Cortex of kidney (tissue), 1 donor: ENCODE measurements at places on chromosomes 1 and 21.

DNA sequence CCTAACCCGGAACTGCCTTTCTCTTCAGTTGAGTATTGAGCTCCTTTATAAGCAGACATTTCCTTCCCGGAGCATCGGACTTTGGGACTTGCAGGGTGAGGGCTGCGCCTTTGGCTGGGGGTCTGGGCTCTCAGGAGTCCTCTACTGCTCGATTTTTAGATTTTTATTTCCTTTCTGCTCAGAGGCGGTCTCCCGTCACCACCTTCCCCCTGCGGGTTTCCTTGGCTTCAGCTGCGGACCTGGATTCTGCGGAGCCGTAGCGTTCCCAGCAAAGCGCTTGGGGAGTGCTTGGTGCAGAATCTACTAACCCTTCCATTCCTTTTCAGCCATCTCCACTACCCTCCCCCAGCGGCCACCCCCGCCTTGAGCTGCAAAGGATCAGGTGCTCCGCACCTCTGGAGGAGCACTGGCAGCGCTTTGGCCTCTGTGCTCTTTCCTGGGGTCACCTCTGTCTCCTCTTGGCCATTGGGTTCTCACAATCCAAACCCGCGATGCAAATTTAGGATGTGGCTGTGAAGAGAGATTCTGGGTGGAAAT lies 3.7 kb downstream of the OLIG2 start:
- no peak for DNase-seq

GRCh38 chr1:24875257-24875656 lies 54.8 kb downstream of the RUNX3 start:
- no peak for DNase-seq

- DNase-seq = no peak
Observed at GRCh38 chr1:40432644-40433390, 17.5 kb upstream of the ZFP69B start.

DNA sequence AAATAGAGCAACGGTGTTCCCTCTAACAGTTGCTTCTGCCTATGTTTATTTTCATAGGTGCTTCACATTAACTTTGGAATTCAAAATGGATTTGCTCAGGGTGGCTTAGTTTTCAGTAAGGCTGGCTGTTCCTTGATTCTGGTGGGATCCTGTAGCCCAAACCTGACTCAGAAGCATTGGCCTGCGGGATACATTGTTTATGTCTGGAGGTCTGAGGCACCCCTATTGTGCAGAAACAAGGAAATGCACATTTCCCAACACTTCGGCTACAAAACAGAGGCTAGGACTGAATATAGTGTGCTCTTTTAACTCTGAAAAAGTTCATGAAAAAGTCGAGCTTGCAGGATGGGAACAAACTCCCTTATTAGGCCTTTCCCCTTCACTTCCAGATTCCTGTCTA lies 133.8 kb upstream of the F3 start:
- DNase-seq = no peak

GRCh38 chr1:62269851-62270495 lies 49.3 kb downstream of the KANK4 start:
- no peak for DNase-seq

GRCh38 chr21:27741736-27742135 lies 774.8 kb upstream of the ADAMTS5 start:
- DNase-seq = no peak

- no peak for DNase-seq
Observed at GRCh38 chr1:1352786-1353388, 3.7 kb upstream of the DVL1 start.

GRCh38 chr1:58857680-58858673 lies 74.1 kb upstream of the JUN start:
- no peak for DNase-seq

GRCh38 chr1:11311816-11312755 lies 39.1 kb downstream of the UBIAD1 start:
- DNase-seq = no peak

DNA sequence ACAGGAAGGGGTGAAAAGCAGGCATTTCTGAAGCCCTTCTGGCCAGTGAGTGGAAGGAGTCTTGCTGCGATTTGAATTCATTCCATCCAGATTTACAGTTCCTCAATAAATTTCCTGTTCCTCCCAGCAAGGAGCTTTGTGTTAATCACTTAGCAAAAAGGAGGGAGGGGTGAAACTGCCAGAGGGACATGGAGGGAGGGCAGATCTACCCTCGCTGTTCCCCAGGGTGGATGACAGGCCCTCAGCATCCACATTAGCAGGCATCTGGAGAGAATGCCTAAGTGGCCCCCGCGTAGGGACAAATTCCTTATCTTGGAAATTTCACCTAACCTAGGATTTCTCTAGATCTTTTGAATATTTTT lies 1.2 kb downstream of the ETV3 start:
- DNase-seq = no peak

GRCh38 chr21:45768011-45768739 lies 124.7 kb downstream of the PCBP3 start:
- no peak for DNase-seq

GRCh38 chr21:30240661-30241060 lies 24.8 kb upstream of the CLDN8 start:
- no peak for DNase-seq

GRCh38 chr1:29939079-29939478 lies 702.8 kb downstream of the PTPRU start:
- DNase-seq = no peak

DNA sequence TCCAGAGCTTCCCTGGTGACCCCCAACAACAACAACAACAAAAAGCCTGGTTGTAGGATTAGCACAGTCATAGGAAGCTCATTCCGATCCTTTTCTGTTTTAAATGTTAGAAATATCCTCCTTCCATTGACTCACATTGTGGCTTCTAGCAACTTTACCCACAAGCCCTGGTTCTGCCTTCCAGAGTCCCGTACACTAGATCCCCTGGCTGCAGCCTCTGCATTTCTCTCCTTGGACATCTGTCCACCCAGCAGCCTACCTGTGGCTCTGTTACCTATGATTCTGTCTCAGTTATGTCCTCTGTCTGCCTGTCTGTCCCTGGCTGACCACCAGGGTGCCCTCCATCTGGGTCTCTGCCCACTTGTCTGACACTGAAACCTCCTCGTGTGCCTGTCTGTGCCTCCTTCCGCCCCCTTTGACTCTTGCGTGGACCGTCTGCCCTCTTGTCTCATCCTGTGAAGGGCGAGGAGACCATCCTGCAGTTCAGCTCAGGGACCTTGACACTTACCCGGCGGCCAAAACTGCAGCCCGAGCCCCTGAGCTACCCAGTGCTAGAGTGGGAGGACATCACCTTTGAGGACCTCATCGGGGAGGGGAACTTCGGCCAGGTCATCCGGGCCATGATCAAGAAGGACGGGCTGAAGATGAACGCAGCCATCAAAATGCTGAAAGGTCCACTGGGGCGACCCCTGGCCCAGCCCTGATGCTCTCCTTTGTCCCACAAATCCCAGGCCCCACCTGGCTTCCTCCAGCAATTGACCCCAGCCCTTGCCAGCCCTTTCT lies 16.1 kb downstream of the TIE1 start:
- DNase-seq = no peak

DNA sequence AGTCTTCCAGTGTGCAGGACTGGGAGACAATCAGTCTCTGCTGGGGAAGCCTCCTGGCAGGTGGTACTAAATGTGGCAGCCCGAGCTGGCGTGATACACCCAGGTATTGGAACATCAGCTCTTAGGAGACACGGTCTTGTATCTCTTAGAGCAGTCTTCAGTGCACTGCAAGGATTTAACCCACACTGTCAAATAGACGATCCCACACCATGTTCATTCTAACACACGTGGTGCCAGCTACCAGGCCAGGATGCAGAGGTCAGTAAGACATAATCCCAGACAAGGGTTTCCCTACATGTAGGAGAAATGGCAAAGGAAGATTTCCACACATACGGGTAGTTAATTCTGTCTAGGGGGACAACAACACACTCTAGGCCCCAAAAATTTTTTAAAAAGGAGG lies 8.7 kb downstream of the TRIM11 start:
- no peak for DNase-seq

- no peak for DNase-seq
Observed at GRCh38 chr1:1336446-1336845, 5.4 kb downstream of the TAS1R3 start.

GRCh38 chr21:44517175-44517899 lies 22.7 kb downstream of the KRTAP10-1 start:
- DNase-seq = no peak

DNA sequence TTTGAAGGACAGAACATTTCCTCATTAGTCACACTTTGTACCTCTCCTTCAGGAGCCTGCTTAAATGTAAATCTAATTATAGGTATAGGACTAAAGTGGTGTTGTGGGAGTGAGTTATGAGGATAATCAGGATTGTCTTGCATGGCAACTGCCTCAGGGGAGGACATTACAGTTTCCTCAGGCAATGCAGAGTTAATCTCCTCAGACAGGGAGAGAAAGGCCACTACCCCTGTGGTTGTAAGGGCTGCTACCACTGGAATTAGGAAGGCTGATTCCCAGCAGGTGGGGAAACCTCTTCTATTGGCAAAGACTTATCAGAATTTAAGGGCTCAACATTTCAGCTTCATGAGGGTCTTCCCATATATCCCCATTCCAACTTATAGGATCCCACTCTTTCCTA lies 286.8 kb upstream of the PBX1 start:
- DNase-seq = no peak

- DNase-seq = no peak
Observed at GRCh38 chr1:32138965-32139364, 31.1 kb downstream of the KPNA6 start.

DNA sequence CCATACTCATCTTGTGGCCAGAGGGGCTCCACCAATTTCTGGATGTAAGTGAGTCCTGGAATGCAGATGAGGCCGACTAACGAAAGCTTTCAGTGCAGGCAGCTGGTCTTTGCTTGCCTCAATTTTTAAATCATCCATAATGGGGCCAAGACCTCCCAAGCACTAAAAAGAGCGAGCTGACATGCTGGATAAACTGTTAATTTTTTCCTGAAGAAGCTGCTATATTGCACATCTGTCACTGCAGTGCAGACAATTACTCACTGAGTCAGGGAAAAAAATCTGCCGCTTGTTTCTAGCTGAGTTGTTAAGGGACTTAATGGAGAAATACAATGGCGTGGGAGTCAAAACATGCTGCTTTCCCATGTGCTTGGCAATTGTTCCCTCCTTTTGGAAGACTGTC lies 205.5 kb downstream of the GPATCH2 start:
- no peak for DNase-seq

DNA sequence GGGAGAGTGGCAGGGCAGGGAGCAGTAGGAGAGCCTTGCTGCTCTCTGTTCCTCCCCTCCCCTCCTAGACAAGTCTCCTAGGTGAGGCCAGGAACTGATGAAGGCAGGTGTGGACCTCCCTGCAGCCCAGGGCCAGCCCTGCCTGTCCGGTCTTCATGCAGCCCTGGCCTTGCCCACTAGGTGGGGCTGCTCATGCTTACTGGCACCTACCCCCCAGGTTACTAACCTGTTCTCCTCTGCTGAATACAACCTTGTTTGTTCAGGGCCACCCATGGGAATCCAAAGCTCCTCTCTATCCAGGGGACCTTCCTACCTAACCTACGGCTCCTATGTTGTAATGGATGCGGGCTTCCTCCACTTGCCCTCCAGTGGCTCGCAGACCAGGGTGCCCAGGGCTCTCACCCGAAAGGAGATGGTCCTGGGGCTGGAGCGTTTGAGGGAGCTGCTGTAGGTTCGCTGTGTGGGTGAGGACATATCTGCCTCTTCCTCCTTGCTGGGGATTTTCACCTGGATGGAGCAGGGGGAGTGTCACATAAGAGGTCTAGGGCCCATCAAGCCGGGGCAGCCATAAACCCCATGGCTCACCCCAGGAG lies 7.9 kb upstream of the TNNT2 start:
- DNase-seq = no peak

GRCh38 chr1:92485381-92486250 lies 1.1 kb downstream of the GFI1 start:
- no peak for DNase-seq

DNA sequence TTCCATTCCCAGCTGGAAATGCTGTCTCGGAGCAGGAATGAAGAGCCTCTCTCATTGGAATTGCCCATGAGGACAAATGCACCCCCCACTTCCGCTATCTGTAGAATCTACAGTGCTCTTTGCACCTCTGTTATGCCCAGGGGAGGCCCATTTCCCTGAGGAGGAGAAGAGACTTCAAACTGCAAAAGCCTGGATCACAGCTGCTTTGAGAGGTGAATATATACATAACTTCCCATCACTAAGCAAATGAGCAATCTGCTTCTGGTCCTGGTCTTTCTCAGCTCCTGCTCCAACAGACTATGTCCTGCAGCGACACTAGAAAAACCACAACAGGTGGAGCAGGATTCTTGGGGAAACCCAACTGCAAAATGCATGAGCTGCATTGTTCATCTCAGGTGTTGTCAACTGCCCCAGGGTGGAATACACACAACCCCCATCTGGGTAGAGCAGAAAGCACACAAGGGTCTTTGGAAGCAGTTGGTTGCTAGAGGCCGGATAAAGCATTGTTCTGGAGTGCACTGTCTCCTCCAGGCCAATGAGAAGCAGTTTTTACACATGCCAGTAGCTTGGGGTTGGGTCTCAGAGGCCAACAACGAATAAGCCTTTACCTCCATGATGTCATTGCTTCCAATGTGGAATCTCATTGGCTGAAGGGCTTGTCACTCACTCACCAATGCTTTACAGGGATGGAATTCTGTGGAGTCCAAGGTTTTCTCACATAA lies 67.7 kb upstream of the RAB4A start:
- no peak for DNase-seq

GRCh38 chr1:37764888-37765441 lies at the start of gene EPHA10:
Gene EPHA10 (minus strand): TSS chr1:37765120. CDS start chr1:37765066, 54 bp downstream.
- DNase-seq = no peak

- DNase-seq = no peak
Observed at GRCh38 chr1:225849925-225850324, 32.3 kb downstream of the TMEM63A start.

- no peak for DNase-seq
Observed at GRCh38 chr1:204477036-204477740, 17.4 kb downstream of the PIK3C2B start.

DNA sequence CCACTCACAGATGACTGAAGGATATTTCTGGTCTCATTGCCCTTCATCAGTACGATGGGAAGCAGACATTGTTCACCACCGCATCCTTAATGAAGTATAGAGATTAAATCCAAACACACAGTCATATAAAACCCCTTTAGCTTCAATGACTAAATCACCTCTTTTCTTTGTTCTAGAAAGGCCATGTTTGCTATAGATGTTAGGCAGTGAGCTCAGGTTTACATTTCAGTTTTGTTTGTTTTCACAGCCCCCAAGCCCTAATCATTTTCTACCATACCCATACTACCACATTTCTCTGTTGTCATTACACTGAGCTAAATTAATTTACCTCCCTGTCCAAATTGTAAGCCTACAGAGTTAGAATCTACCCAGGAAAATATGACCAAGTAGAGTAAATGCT lies 385.1 kb downstream of the NTNG1 start:
- no peak for DNase-seq
